Left ventricle myocardium inferior (tissue), 1 donor: ENCODE measurements at places on chromosomes 13 and 19.

DNA sequence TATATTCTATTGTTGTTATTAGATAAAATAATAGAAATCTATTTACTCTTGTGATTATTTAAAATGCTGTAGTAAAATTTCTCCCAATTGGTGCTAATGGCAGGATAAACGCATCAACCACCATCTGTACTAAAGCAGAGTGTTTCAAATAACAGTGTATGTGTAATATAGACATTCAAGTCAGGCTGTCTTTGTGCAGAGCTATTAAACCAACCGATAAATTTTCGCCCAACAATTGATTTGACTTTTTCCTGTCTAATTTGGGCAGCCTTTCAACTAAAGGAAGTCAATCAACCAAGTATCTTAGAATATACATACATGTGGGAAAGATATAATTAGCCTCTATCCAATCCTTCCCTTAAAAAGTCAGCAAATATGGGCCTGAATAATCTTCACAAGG is 5.8 kb downstream of the AMER2 start:
- DNase-seq, result no peak

GRCh38 chr13:44051405-44051804 is 171.7 kb downstream of the LACC1 start:
- no peak for DNase-seq

GRCh38 chr13:41408121-41408520 is 49.2 kb upstream of the RGCC start:
- DNase-seq, result no peak

- DNase-seq, result no peak
Observed at GRCh38 chr19:1502433-1503088, 10.3 kb downstream of the ADAMTSL5 start.

DNA sequence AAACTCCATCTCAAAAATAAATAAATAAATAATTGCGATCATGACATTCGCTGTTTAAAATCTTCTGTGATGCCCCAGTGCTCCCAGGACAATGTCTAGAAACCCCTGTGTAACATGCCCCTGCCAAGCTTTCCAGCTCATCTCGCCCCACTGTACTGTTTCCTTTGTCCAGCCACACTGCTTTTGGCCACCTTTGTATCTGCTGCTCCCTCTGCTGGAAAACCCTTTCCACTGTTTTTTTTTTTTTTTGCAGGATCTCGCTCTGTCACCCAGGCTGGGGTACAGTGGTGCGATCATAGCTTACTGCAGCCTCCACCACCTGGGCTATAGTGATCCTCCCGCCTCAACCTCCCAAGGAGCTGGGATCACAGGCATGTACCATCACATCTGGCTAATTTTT is 7.5 kb downstream of the PLAUR start:
- no peak for DNase-seq

- DNase-seq, result no peak
Observed at GRCh38 chr13:108742701-108743451, 113.5 kb downstream of the MYO16 start.

- peak; percentile 75 for DNase-seq
Observed at GRCh38 chr19:17243830-17244617, 1.7 kb downstream of the NR2F6 start.

DNA sequence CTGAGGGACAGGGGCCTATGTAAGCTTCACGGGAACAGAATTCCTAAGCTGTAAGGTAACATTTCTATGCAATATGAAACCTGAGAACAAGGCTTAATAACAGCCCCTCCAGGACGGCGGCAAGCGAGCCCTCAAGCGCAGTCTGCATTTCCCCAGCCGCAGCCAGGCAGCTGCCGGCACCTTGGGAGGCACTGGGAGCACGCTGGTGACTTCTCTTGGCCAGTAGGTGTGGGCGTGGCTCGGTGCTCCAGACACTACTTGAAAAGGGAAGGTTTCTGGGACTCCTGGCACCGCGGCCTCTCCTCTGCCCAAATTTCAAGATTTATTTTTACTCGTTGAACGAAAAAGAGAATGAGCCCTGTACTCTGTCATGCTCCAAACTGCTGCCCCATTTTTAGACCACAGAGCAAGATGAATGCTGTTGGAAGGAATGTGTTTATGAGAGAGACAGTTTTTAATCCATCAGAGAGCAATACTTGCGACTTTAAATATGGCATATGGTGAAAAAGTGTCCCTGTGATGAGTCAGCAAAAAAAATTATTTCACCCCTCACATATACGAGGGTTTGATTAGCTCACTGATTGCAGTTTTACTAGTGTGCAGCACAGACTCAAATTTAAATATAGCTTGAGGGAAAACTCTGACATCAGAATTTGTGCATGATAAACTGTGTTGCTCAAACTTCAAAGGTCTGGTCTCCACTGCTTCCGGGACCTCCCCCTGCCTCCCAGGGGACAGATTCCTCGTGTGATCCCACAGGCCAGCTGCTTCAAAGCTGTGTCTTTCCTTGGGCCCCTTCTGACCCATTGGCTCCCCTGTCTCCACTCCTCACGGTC is 81.2 kb downstream of the COL4A2 start:
- no peak for DNase-seq

GRCh38 chr13:97502706-97503105 is 68.7 kb downstream of the RAP2A start:
- DNase-seq, result no peak

DNA sequence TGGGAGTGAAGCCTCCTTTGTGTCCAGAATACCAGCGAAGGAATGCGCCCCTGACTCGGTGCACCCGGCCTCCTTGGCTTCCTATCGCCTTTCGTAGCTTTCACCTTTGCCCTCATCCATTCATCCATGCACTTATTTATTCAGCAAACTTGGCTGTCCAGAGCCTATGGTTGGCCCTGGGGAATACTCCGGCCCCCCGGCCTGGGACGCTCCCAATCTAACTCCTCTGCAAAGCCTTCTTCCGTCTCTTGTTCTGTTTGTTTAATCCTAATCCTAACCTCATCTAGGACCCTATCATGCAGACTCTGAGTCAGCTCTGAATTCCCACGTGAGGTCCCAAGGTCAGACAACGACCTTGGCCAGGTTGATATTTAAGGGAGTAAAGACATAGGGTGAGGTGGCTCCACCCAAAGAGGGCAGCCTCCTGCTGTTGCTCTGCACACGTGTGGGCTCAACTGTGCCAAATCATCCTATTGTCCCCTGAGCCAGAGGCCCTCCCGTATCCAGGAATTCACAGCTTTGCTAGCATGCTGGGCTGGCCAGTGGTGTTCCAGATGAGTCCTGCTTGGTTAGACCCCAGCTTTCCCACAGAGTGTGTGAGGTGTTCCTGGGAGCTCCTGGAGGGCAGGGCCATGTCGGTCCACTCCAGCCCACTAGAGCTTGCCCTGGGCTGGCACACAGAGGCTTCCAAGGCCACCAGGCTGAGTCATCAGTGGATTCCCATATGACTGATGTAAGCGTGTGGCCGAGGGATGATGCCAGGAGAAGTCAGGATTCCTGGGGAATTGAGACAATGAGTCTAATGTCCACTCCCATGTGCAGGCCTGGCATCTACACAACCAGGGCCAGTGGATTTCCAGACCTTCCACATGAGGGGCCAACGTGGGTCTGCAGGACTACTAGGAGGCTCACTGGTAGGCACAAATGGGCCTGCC is 6.5 kb upstream of the CCNE1 start:
- no peak for DNase-seq

- no peak for DNase-seq
Observed at GRCh38 chr13:33438918-33439317, 153.4 kb upstream of the STARD13 start.

DNA sequence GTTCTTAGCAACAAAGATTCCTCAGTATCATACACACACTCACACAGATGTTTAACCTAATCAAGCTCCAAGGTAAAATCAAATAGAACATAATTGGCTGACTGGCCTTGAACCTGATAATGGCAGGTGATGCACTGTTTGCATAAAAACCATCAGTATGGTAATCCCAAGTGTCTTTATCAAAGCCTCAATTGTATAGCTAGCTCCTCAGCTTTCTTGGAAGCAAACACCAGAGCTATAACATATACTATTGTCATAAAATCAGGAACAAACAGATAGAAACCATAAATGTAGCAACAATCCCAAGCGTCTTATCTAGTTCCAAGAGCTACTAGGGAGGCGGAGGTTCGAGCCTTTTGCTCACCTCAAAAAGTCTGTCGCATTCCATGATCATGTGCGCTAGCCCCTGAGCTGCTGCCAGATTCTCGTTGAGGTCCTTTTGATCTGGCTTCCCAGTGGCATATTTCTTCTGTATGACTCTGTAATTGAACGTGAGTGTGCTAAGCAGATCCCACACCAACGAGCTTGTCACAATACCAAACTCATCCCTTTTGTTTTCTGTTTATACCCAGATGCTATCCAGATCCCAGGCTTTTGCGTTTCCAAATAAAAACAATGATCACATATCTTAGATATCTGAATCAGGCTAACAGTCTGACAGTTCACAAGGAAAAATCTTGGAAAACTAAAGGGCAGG is 95.3 kb downstream of the KL start:
- peak; percentile 37 for DNase-seq

DNA sequence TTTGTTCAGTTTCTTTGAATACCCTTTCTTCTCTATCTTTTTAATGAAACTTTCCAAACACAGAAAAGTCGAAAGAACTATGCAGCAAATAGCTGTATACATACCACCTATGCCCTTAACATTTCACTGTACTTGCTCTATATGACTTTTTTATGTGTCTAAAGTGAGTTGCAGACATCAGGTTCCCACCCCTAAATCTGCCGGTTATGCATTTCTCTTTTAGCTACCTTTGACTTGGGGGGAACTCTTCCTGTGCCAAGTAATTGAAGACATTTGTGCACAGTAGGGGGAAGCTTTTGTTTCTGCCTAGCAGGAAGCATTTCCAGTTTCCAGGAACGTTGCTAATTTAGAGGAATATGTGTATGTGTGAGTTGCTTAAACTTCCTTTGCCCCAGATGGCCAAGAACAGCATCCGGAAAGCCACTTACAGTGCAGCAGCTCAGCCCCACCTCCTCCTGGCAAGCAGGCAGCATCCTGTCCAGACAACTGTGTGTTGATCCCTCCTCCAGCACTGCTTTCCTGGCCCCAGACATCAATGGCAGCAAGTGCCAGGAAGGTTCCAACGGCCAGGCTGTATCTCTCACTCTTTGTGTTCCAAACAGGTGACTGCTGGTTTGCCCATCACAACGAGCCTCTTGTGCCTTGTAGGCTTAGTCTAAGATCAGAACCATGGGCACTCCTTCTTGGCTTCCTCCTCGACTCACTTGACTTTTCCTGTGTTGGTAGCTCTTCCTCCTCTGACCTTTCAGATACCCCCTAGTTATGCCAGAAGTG is 14.7 kb upstream of the GRAMD1A start:
- DNase-seq, result peak; percentile 65

GRCh38 chr19:17829855-17830566 is 8.7 kb upstream of the INSL3 start:
- no peak for DNase-seq

DNA sequence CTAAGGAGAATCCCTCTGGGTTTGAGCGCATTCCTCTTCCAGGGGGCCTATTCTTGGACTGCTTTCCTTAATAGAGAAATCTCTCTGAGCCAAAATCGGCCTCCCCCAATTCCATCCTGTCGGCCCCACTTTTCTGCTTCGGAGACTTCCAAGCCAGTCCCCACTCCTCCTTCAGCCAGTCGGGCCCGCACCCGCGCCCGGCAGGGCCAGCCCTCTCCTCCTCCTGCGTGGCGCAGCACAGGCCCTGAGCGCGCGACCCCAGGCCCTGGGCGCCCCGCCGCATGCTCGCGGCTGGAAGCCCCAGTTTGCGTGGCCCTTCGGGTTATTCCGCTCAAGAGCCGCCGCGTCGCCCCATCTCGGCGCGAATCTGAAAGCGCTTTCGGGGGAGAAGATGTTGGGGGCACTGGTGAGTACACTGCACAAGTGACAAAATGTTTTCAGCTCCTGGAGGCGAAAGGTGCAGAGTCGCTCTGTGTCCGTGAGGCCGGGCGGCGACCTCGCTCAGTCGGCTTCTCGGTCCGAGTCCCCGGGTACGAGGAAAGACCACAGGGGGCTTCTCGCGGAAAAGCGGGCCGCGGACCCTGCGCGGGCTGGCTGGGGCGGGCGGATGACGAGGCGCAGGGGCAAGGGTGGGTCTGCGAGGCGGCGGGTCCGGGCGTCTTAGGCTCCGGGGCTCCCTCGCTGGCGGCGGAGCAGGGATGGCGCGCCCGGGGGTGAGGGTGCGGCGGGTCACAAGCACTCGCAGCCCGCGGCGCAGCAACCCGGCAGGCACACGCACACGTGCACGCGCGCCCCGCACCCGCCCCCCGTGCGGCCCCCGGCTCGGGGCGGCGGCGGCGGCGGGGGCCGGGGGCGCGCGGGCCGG is at the start of gene IL17D:
Gene IL17D (plus strand): TSS at position 785 of the 865 bp plus-strand sequence. CDS start 303 bp downstream, outside the sequence.
- no peak for DNase-seq

- DNase-seq, result no peak
Observed at GRCh38 chr13:46077265-46077664, 24.7 kb upstream of the ZC3H13 start.

- DNase-seq, result no peak
Observed at GRCh38 chr13:81929988-81930387, 1589.1 kb upstream of the SPRY2 start.

GRCh38 chr13:46008631-46009030 is 43.9 kb downstream of the ZC3H13 start:
- no peak for DNase-seq

DNA sequence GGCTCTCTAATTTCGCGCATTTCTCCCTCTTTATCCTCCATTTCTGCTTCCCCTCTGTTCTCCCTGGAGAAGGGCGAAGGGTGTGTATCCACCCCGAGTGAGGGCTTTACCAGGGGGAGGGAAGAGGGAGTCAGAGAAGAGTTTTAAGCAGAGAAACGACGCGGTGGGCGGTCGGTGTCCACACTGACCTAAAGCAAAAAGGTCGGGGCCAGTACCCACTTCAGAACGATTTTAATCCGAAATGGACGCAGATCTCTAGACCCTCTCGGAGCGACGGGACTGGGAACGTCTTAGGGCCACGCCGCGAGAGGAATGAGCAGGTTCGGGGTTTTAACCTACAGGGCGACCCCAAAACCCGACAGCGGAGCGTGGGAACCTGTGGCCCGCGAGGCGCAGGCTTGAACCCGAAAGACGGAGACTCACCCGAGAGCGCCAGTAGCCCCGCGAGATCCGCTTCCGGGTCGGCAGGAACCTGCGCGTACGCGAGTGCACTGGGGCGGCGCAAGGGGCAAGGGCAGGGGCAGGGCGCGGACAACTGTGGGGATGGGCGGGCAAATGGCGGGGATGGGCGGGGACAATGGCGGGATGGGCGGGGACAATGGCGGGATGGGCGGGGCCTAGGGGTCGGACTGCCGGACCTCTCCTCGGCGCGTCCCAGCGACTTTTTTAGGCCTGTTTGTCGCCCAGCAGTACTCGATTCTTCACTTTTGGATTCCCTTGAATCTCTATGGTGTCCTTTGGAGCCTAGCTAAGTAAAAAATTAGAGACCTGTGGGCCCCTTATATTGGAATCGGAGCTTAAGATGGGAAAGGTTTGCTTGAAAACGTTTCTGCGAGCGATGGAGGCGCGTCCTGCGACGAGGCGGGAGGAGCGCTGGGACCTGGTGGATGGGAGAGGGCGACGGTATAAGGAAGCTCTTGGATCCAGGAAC is at the start of gene ZNF677:
Gene ZNF677 (minus strand): TSS at position 463 of the 931 bp plus-strand sequence. CDS start 3,323 bp downstream, outside the sequence.
- peak; percentile 94 for DNase-seq

DNA sequence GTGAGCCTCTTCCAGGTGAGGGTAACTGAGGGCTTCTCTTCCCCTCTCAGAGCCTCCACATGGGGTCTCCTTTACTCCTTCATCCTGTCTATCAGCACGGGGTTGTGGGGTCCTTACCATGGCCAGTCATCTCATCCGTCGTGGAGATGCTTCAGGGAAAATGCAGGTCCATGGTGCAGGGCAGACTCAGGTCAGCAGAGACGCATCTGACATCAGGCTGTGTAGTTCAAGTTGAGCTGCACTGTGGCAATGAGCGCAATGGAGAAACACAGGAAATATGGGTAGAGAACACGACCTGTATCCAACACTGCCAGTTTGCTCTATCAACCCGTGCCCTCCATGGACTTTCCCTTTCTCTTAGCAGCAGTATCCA is 13.9 kb downstream of the LILRA5 start:
- DNase-seq, result no peak
